Hepatocyte (in vitro differentiated cells): ENCODE measurements at places on chromosomes 3 and 15. TPM values are rescaled to one million over a fixed set of nuclear protein-coding genes. Genes with fewer than 3 reads are reported as not detected.

DNA sequence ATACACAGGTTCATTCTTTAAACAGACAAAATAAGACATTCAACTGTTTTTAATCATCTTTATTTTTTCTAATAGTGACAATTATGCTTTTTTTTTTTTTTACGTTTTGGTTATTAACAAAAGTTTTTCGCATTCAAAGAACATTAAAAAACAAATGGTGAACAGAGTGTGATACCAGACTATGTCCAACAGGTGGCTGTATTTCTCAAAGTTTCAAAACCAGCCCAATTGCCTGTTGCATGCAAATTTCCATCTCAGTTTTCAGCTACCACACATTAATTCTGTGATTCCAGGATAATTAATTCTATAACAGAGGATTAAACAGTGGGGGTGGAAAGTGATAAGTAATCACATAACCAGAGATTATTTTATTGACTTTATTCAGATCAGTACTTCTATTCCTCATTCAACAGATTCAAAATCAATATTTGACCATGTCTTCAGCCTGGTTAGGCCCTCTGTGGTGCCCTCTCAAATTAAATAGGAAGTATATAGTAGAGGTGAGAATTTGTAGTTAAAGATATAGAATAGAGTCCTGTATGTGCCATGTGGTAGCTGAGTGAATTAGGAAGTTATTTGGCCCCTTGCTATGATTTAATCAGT lies 122.2 kb upstream of the DCBLD2 start:
- no peaks in the 10 kb centered on the region for H3K4me1 ChIP-seq
- DNase-seq, result peak; percentile 34
- no peaks in the 10 kb centered on the region for H3K36me3 ChIP-seq
- H3K27me3 ChIP-seq, result no peaks in the 10 kb centered on the region

DNA sequence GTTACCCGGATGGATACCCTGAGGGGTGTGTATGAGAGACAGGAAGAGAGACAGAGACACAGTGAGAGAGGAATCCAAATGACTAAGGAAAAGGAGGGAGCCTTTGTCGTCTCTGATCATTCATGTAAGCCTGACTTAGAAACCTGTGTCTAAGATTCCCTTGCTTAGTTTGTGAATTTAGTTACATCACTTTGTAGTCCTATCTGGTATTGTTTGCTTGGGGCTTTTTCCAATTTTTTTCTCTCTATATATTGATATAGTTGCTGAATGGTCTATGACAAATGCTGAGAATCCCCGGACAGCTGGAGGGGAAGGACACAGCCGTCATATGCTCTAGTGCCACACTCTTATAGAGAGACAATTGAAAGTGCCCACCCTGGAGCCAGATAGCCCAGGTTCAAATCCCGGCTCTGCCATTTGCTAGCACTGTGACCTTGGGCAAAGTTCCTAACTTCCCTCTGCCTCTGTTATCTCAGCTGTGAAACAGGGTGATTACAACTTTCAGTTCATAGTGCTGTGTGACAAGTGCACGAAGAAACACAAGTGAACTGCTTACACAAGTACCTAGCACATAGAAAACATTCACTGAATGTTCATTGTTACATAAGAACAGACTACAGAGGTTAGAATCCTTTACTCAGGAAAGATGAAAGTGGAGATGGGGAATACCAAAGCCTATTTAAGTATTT lies 6.0 kb downstream of the SLC24A5 start:
- H3K27ac ChIP-seq, result no peak overlapping the region
- H3K4me1 ChIP-seq, result no peaks in the 10 kb centered on the region
- H3K27me3 ChIP-seq, result peaks cover 5% of the 10 kb centered on the region
- DNase-seq, result no peak

GRCh38 chr15:90547540-90547939 lies 17.8 kb downstream of the CRTC3 start:
- no peak for DNase-seq
- H3K4me3 ChIP-seq, result no peak overlapping the region
- H3K36me3 ChIP-seq, result no peaks in the 10 kb centered on the region
- H3K27me3 ChIP-seq, result no peaks in the 10 kb centered on the region
- H3K27ac ChIP-seq, result no peak overlapping the region

DNA sequence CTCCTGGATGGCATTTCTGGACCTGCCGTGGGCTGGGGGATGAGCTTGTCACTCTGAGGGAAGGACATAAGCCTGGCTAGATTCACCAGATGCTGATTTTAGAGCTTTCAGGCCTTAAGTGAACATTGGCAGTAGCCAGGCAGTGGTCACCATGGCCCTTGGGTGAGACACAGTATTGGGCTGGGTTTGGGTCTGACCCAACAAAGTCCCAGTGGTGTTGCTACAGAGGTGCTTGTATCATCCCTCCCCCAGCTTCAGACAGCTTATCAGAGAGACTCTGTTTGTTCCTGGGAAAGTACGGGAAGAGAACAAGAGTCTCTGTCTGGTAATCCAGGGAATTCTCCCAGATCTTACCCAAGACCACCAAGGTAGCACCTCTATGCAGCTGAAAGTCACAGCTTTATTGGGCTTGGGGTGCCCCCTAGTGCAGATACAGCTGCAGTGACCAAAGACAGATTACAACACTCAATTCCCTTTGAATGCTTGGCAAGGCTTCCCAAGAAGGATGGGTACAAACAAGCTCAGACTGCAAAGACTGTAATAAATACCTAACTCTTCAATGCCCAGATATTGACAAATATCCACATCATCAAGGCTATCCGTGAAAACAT lies 9.8 kb upstream of the RUVBL1 start:
- no peaks in the 10 kb centered on the region for H3K36me3 ChIP-seq
- DNase-seq, result peak; percentile 40
- H3K27me3 ChIP-seq, result peaks cover 10% of the 10 kb centered on the region
- H3K4me3 ChIP-seq, result no peak overlapping the region
- no peaks in the 10 kb centered on the region for H3K4me1 ChIP-seq

- no peaks in the 10 kb centered on the region for H3K36me3 ChIP-seq
- no peak overlapping the region for H3K4me3 ChIP-seq
- H3K27ac ChIP-seq, result no peak overlapping the region
- H3K4me1 ChIP-seq, result peaks cover 6% of the 10 kb centered on the region
- DNase-seq, result no peak
Measured at GRCh38 chr15:37028625-37029296, 71.6 kb downstream of the MEIS2 start.

- peaks cover 9% of the 10 kb centered on the region for H3K4me1 ChIP-seq
- no peaks in the 10 kb centered on the region for H3K27me3 ChIP-seq
- no peak overlapping the region for H3K4me3 ChIP-seq
- peaks cover 4% of the 10 kb centered on the region for H3K36me3 ChIP-seq
- DNase-seq, result no peak
- no peak overlapping the region for H3K27ac ChIP-seq
Measured at GRCh38 chr15:68782589-68783161, 38.0 kb downstream of the ANP32A start.

- H3K27ac ChIP-seq, result no peak overlapping the region
- H3K4me1 ChIP-seq, result no peaks in the 10 kb centered on the region
- no peak for DNase-seq
- H3K36me3 ChIP-seq, result peaks cover 15% of the 10 kb centered on the region
- H3K27me3 ChIP-seq, result no peaks in the 10 kb centered on the region
- H3K4me3 ChIP-seq, result no peak overlapping the region
Measured at GRCh38 chr3:52693071-52693470, 7.2 kb downstream of the GNL3 start.

DNA sequence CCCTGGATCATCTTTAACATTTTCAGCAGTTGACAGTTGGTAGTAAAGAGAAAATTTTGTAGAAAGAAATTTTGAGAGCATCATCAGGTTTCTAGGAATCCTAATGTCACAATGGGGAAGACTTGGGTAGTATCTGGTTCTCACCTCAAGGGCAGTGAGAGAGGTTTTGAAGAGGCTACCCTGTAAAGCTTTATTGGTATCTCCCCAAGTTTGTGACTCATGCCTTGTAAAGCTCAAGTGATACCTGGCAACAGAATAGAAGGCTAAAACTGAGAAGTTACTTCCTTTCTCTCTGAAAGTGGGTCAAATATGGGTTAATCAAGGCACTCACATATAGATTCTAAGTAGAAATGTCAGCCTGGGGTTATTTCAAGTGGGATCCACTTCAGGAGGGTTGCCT lies 196.4 kb downstream of the SUCNR1 start:
- no peaks in the 10 kb centered on the region for H3K4me1 ChIP-seq
- H3K4me3 ChIP-seq, result no peak overlapping the region
- no peaks in the 10 kb centered on the region for H3K27me3 ChIP-seq
- no peak for DNase-seq

- H3K4me3 ChIP-seq, result no peak overlapping the region
- no peak overlapping the region for H3K27ac ChIP-seq
- no peaks in the 10 kb centered on the region for H3K27me3 ChIP-seq
- H3K4me1 ChIP-seq, result no peaks in the 10 kb centered on the region
- no peaks in the 10 kb centered on the region for H3K36me3 ChIP-seq
- DNase-seq, result no peak
Measured at GRCh38 chr3:8702560-8702959, 31.0 kb upstream of the CAV3 start.

- no peak overlapping the region for H3K27ac ChIP-seq
- no peaks in the 10 kb centered on the region for H3K27me3 ChIP-seq
- H3K4me1 ChIP-seq, result no peaks in the 10 kb centered on the region
- no peak for DNase-seq
- H3K4me3 ChIP-seq, result no peak overlapping the region
Measured at GRCh38 chr15:25890529-25890928, 27.4 kb upstream of the ATP10A start.

- H3K4me3 ChIP-seq, result no peak overlapping the region
- H3K27me3 ChIP-seq, result no peaks in the 10 kb centered on the region
- DNase-seq, result no peak
- no peaks in the 10 kb centered on the region for H3K36me3 ChIP-seq
Measured at GRCh38 chr3:185582236-185582635, 3.9 kb upstream of the SENP2 start.

DNA sequence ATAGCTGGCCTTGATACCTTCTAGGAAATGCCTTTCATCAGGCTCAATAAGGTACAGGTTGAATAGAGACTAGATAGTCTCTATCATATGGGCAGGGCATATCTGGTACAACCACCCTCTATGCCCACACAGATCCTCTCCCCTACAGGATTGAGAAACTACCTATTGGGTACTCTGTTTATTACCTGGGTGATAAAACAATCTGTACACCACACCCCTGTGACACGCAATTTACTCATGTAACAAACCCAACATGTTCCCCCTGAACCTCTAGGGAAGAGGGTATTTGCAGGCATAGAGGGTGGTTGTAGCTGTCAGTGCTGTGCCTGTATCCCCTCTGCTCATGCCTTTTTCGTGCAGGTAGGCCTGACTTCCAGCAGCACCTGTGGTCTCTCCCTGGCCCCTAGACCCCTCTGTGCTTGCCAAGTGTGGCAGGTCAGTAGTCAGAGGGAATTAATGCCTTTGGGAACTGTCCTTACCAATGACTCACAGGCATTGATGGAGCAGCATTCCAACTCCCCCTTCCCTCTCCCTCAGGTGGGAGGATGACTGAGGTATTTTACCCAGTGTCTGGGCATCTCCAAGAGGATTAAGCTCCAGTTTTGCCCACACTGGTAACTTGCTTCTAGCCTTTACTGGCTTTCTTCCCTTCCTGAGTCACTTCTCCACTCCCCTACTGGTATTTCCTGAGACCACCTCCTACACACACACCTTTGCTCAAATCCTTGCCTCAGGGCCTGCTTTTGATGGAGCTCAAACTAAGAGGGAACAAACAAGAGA lies 18.3 kb downstream of the CLSTN2 start:
- H3K36me3 ChIP-seq, result no peaks in the 10 kb centered on the region
- DNase-seq, result no peak
- no peaks in the 10 kb centered on the region for H3K27me3 ChIP-seq
- no peak overlapping the region for H3K27ac ChIP-seq

The LRRK1 gene
- 2.1 and 2.6 TPM in 2 replicates for total RNA-seq

The DTWD1 gene
- 24.1 and 37.0 TPM in 2 replicates for total RNA-seq

The PARP3 gene
- 7.0 and 9.3 TPM in 2 replicates for total RNA-seq

The TUSC7 gene
- total RNA-seq, result not detected in 2 replicates

The TJP1 gene
- 75.2 and 88.7 TPM in 2 replicates for total RNA-seq

The COL8A1 gene
- total RNA-seq, result 1.0 and 2.4 TPM in 2 replicates

The DNAJA4 gene
- 3.2 and 3.6 TPM in 2 replicates for total RNA-seq

The FBXO40 gene
- not detected in 2 replicates for total RNA-seq

The C3orf80 gene
- total RNA-seq, result 0.32 and 0.47 TPM in 2 replicates

The PARP15 gene
- 0.32 and 0.63 TPM in 2 replicates for total RNA-seq

The LDHAL6B gene
- total RNA-seq, result not detected in 2 replicates

The CLDN16 gene
- total RNA-seq, result 0.77 and 1.3 TPM in 2 replicates
